ENCODE measurements at places on chromosomes 7 and 10.

GRCh38 chr7:38660427-38661099, 29.4 kb upstream of the AMPH start:
- no peak for DNase-seq

DNA sequence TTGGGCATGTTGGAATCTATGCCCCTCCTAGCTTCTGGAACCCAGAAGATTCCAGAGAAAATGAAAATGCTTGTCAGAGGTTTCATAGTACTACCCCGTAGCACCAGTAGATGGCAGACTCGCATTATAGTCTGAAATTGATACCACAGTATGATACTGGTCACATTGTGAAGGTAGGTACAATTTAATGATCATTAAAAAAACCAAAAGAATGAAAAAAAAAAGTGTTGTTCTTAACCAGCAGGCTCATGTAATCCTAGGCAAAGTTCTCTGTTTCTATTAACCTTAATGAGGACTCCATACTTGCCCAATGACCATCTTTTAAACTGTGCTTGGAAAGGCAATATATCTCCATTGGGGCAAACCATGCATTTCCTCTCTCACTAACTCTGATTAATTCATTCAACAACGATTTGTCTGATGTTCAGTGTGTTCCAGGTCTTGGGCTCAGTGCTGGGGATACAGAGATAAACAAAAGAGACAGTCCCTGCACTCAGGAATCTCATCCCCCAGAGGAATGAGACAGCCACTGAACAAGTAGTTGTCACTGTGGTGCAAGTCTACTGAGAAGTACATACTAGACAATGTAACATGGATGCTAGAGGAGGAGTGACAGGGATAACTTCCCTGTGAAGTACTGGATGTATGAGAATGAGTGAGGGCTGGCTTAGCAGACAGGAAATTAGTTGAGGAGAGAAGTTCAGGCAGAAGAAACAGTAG, 223.5 kb upstream of the PHYHIPL start:
- DNase-seq: peak; percentile 71

GRCh38 chr7:120052884-120053382, 220.0 kb upstream of the KCND2 start:
- DNase-seq: no peak

GRCh38 chr7:17159500-17160037, 138.9 kb upstream of the AHR start:
- DNase-seq: no peak

GRCh38 chr10:35471435-35471834, 133.7 kb upstream of the GJD4 start:
- DNase-seq: no peak
